ENCODE measurements at places on chromosomes 5 and 9. TPM values are rescaled to one million over a fixed set of nuclear protein-coding genes. Genes with fewer than 3 reads are reported as not detected.

GRCh38 chr9:129752900-129753729 lies at the start of gene PTGES:
Gene PTGES, minus strand, starts transcription at chr9:129753042. Its CDS starts 30 bp downstream, at chr9:129753012.
- DNase-seq: peak; percentile 92

GRCh38 chr9:109914280-109915027 lies 134.5 kb downstream of the PALM2AKAP2 start:
- DNase-seq: no peak

- no peak for DNase-seq
Measured at GRCh38 chr9:79329861-79330260, 241.9 kb upstream of the TLE4 start.

Gene ALDH1A1
- polyA plus RNA-seq: 23.6 TPM

GRCh38 chr5:97986069-97986468 lies 787.4 kb upstream of the RGMB start:
- no peak for DNase-seq

Gene IFNA21
- polyA plus RNA-seq: not detected

GRCh38 chr5:151737431-151737830 lies 21.0 kb downstream of the ATOX1 start:
- no peak for DNase-seq
